ENCODE measurements at places on chromosomes 16 and 17. TPM values are rescaled to one million over a fixed set of nuclear protein-coding genes. Genes with fewer than 3 reads are reported as not detected.

Gene HAPSTR1
- 123 TPM for total RNA-seq

DNA sequence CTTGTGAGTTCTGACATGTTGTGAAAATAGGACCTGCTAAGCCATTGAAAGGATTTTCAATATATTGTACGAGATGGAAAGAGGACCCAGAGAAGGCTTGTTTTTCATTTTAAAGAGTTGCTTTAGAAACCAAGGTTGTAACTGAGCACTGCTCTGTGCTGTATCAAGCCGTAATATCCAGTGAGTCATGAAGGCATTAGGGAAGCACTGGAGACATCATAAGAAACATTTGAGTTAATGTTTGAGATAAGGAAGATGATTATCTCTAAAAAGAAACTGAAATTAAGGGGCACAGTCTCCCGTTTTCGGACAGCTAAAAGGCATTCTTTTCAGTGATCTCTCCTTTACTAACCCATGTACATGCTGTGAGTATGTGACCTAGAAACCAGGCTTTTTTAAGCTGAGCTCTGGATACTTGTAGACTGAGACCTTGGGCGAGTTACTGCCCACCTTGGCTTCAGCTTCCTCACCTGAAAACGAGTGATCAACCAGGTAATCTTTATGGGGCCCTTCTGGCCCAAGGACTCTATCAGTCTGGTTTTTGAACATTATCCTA is 149.2 kb upstream of the TBX2 start:
- DNase-seq = no peak
- no peak overlapping the region for H3K27ac ChIP-seq
- H3K27me3 ChIP-seq = no peaks in the 10 kb centered on the region
- H3K4me3 ChIP-seq = no peak overlapping the region
- no peaks in the 10 kb centered on the region for H3K4me1 ChIP-seq

- no peaks in the 10 kb centered on the region for H3K27me3 ChIP-seq
- no peaks in the 10 kb centered on the region for H3K36me3 ChIP-seq
- no peak overlapping the region for H3K4me3 ChIP-seq
- no peak overlapping the region for H3K27ac ChIP-seq
- no peaks in the 10 kb centered on the region for H3K4me1 ChIP-seq
Observed at GRCh38 chr16:78435260-78435659, 335.8 kb downstream of the WWOX start.

- H3K4me1 ChIP-seq = no peaks in the 10 kb centered on the region
- no peak overlapping the region for H3K4me3 ChIP-seq
- no peak overlapping the region for H3K27ac ChIP-seq
- no peaks in the 10 kb centered on the region for H3K27me3 ChIP-seq
- no peaks in the 10 kb centered on the region for H3K36me3 ChIP-seq
- DNase-seq = no peak
Observed at GRCh38 chr16:86370062-86370461, 140.3 kb upstream of the FOXF1 start.

DNA sequence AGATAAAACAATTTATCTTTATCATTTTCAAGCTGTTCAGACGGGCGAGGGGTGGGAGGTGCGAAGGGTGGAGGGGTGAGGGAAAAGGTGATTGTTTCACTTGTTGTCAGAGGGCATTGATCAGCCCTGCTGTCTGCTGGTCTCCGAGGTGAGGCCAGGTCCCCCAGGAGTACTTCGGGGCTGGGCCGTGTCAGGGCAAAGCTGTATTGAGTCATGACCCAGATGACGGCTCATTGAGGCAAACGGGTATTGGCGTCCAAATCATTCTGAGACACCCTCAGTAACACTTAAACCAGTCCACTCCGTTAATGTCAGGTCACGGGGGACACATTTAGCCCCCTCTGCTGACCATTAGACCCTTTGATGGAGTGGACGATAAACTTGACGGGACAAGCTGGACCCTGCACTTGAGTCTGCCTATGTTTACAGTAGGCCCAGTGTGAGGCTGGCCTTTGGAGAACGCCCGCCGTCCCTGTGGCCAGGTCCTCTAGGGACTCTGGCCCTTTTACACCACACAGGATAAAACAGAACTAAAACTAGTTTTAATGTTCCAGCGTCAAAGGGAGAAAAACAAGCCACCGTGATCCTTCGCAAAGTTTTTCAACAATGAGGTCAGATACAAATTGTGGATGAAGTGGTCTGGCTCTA is 502.2 kb upstream of the ZFHX3 start:
- no peak overlapping the region for H3K4me3 ChIP-seq
- H3K36me3 ChIP-seq = no peaks in the 10 kb centered on the region
- no peak overlapping the region for H3K27ac ChIP-seq

- peaks cover 5% of the 10 kb centered on the region for H3K4me1 ChIP-seq
- H3K27ac ChIP-seq = no peak overlapping the region
- DNase-seq = no peak
- no peak overlapping the region for H3K4me3 ChIP-seq
- H3K36me3 ChIP-seq = no peaks in the 10 kb centered on the region
Observed at GRCh38 chr17:35934760-35935159, 4.2 kb upstream of the RDM1 start.

GRCh38 chr17:17605729-17606088 is 14.2 kb upstream of the PEMT start:
- H3K36me3 ChIP-seq = no peaks in the 10 kb centered on the region
- DNase-seq = no peak
- no peaks in the 10 kb centered on the region for H3K4me1 ChIP-seq
- no peak overlapping the region for H3K4me3 ChIP-seq
- no peaks in the 10 kb centered on the region for H3K27me3 ChIP-seq

All from T-cell (primary cell).